ENCODE measurements at places on chromosomes 12 and 14.

- DNase-seq = no peak
These were observed 29.7 kb downstream of the RBM19 start for GRCh38 chr12:113936460-113936859.

DNA sequence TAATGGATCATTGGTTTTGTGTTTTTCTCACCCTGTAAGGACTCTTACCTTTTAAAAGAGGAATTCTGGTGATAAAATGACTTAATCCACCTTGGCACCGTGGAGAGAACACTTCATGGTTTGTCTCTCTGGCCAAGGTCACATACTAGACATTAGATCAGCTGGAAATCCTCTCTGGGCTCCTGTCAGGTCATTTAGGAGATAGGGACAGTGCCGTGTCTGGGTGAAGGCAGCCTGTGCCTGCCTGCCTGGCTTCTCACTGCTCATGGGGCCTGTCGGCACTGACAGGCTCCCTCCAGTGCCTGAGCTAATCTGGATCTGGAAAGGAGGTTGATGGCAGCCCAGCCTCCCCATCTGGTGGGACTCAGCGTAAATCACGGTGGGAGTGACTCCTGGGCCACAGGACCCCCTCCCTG lies 5.7 kb downstream of the CRADD start:
- DNase-seq = no peak

DNA sequence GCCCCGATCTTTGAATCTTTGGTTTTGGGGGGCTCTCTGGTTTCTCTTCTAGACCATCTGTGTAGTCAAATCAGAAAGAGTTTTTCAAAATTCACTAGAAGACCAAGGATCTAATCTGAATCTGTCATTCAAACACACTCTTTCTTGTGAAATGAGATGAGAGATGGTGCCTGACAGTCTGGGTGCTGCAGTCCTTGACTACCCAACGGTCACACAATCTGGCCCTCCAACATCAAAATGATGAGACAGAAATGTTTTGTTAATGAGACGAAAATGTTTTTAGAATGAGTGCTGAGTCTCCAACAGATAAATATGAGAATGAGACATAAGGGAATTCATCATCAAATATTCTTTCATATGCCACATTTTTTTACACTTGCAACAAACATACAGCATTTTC lies 695.7 kb upstream of the USP15 start:
- DNase-seq = no peak

GRCh38 chr12:29547151-29547632 lies 49.7 kb upstream of the OVCH1 start:
- DNase-seq = no peak

GRCh38 chr14:20743556-20743955 lies 2.1 kb upstream of the EDDM3A start:
- no peak for DNase-seq

DNA sequence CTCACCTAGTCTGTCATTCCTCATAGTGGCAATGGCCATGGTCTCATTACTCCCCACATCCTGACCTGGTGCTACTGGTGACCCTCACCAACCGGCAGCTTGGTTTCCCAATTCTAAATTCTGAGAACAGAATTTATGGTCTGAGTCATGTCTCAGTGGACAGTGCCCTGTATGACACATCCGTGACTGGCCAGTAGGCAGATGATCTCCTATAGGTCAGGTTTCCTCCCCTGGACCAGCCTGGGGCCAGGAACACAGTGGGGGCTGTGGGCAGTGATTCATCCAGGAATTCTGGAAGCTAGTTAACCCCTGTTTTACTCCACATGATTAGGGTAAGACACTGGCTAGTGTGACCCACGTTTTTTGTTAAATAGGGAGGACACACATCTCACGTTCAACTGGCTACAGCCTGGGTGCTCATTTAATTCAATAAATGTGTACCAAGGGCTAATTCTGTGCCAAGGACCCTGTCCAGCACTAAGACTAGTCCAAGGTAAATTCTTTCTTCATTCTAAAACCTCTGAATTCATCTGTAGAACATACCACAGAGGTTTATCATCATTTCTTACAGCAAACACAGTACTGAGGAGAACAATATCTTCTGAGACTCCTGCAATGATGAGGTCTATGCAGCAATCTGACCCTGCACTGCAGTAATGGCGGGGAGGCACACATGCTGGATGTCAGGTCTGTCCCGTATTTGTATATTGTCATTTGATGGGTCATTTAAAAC lies 249.6 kb upstream of the TBX3 start:
- DNase-seq = no peak

DNA sequence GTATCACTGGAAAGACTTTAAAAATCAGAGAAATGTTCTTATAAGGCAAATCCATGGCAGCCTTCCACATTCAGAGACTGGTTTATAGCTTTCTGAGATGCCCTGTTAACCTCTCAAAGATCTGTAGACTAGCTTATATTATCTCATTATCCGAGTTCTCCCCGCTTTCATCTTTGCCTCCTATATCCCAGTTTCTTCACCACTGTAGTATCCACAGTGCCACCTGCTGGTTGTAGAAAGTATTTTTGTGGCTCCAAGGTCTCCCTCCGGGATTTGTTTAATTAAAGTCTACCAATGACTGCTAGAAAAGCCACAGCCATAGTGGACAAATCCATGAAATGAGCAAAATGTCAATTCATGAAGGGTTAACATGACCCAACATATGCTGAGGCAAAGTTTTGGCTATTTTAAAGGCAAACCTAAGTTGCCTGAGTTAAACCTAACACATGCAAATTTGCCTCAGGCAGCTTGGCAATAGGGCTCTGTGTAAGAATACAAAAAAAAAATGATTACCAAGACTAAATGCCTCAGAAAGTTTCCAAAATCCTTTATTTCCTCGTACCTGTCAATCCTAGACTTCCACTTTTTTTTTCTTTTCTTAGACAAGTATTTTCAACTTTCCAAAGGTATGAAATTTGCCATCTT lies 218.8 kb upstream of the BMP4 start:
- DNase-seq = no peak

- DNase-seq = no peak
These were observed 831 bp upstream of the BTBD7 start for GRCh38 chr14:93333631-93334103.

DNA sequence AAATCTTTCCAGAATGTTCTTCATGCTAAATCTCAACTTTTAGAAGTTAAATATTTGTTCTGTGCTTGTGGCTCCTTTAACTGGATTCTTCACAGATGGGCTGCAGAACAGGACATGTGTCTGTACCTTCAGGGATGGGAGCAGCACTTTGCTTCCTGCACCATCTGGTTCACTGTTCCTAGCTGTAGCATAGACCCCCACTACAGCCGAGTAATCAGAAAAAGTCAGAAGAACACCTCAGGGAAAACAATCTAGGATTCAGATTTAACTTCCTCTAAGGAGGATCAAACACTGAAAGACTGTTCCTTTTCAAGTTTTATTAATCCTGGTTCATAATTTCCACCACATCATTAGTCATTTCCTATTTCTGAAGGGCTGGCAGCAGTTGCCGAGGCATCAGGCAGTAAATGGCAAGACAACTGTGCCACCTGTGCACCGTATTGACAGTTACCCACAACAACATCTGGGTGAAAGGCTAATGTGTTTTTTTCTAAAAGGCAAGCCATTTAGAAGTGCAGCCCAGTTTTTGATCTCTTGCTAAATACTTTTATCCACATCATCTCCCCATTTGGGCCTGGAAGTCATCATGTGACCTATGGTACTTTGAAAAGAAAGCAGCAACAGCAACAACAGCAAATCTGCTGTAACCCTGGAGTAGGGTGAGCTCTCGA lies 212.8 kb upstream of the BMP4 start:
- DNase-seq = no peak

DNA sequence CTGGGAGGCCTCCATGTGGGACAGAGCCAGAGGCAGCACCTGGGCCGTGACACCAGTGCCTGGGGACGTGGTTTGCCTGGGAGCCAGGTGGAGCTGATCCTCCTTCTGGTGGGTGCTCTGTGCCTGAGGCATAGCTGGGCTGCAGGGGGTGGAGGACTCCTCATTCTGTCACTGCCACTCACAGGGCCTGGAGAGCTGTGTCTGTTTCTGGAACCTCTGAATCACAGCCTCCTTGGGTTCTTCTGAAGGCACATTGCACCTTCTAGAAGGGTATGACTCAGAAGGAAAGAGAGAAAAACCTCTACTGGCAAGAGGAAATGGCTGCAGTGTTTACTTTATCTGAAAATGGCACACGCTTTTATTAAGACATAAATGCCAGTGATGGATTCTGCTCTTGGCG lies 659.8 kb downstream of the VRK1 start:
- peak; percentile 73 for DNase-seq

GRCh38 chr14:87171141-87171540 lies 821.8 kb downstream of the GALC start:
- no peak for DNase-seq

GRCh38 chr12:4221258-4221620 lies 52.3 kb upstream of the CCND2 start:
- no peak for DNase-seq

- no peak for DNase-seq
These were observed 12.1 kb upstream of the GPX2 start for GRCh38 chr14:64954491-64955240.

- DNase-seq = no peak
These were observed 19.2 kb upstream of the MAP1LC3B2 start for GRCh38 chr12:116539905-116540482.

GRCh38 chr12:27951898-27952297 lies 20.6 kb downstream of the PTHLH start:
- no peak for DNase-seq

GRCh38 chr12:99522456-99522855 lies 125.1 kb upstream of the GARIN6 start:
- DNase-seq = no peak

- DNase-seq = no peak
These were observed 11.8 kb downstream of the ZFYVE21 start for GRCh38 chr14:103727313-103727980.

DNA sequence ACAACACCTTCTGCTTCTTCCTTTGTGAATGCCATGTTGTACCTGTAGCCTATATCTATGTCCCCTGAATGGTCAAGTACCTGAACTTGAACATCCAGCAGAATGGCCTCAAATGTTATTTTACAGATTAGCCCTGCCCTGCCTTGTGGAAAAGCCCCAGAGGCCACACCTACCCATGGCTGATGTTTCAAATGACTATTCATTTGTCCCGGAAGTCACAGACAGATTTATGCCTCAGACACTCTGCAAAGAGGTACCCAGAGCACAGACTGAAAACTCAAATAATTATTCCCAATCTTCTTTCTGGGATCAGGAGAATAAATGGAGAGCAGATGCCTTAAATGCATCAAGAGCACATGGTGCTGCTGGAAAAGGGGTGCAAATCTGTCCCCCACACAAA lies 13.0 kb upstream of the DPF3 start:
- DNase-seq = no peak
